ENCODE measurements at places on chromosomes 16 and 17.

GRCh38 chr17:6812295-6812694 is 19.2 kb downstream of the TEKT1 start:
- no peak for DNase-seq

GRCh38 chr17:74520016-74520434 is 11.2 kb downstream of the CD300LB start:
- no peak for DNase-seq

DNA sequence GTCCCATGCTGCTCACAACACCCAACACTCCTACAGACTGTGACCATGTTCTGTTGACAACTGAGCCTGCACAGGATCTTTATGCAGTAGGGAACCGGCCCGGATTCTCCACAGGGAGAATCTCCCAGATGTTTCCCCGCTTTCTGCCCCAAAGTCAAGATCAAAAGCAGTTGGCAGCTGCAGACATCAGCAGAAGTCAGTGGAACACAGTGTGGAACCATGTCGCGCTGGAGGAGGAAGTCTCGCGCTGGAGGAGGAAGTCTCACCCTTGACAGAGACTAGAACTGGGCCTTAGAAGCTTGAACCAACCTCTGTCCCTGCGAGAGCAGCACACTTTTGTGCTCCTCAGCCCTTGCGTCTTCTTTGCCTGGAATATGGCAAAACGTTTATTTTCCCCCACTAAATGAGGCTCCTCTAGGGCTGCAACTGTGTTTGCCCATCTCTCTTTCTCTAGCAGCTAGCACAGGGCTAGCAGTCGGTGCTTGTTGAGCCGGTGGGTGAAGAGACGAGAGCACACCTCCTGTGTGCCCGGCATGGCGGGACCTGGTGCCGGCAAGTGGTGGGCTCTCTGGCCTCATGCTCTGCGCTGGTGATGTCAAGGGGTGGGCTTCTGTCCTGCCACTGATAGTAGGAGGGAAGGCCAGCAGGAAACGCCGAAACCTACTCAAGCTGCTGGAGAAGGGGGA is 2.1 kb upstream of the MRC2 start:
- DNase-seq, result no peak

GRCh38 chr16:19119564-19119963 is 5.8 kb downstream of the ITPRIPL2 start:
- DNase-seq, result no peak

- no peak for DNase-seq
These were observed 5.4 kb upstream of the NFATC3 start for GRCh38 chr16:68079626-68080344.

GRCh38 chr17:7832431-7832830 is 1.6 kb upstream of the KDM6B start:
- no peak for DNase-seq

- DNase-seq, result no peak
These were observed 14.2 kb downstream of the SLC7A5 start for GRCh38 chr16:87854907-87855683.

Data from GM12891 (cell line).